ENCODE measurements at places on chromosomes 3 and 15.

- no peak for DNase-seq
These were observed 14.4 kb downstream of the FANCD2OS start for GRCh38 chr3:10093678-10094077.

DNA sequence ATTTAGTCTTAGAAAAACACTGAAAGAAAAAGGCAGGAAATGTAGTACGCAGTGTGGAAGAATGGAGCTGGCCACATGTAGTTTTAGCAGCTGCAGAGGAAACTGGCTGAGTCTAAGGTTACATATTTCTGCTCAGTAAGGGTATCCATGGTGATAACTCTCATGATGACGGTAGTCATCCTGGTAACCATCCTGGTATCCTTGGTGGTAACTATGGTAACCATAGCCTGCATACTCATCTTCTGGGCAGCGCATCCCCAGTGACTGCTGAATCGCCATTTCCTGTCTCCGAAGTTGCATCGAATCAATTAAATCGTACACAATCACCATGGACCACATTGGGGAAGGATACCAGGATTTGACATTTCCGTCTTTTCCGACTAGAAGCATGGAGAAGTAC, 35.7 kb downstream of the CCDC80 start:
- DNase-seq, result peak; percentile 37

GRCh38 chr3:175193815-175194518, 334.8 kb downstream of the NAALADL2 start:
- DNase-seq, result no peak

DNA sequence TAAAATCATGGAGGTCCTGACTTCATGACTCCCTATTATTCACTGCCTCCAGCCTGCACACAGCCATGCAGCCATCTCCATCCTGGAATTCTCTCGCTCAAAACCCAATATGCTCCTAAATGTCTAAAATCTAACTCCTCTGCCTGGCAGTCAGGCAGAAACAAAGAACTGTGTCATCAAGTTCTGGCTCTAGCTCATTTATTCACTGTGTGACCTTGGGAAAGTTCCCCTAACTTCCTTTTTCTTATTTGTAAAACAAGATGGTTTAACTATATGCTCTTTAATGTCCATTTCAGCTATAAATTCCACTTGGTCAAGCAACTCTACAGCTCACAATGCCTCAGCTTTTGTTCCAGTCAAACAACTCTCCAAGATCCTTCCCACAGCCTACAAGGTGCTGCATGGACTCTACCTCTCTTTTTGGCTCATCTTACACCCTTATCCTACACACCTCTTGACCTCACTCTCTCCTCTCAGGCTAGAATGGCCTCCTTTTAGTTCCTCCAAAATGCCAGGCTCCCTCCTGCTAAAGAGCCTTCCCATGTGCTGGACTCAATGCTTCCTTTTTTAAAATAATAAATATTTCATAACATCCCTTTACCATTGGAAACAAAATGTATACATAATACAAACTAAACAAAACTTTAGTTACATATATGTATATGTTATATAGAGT, 16.4 kb downstream of the PIK3CB start:
- DNase-seq, result no peak

DNA sequence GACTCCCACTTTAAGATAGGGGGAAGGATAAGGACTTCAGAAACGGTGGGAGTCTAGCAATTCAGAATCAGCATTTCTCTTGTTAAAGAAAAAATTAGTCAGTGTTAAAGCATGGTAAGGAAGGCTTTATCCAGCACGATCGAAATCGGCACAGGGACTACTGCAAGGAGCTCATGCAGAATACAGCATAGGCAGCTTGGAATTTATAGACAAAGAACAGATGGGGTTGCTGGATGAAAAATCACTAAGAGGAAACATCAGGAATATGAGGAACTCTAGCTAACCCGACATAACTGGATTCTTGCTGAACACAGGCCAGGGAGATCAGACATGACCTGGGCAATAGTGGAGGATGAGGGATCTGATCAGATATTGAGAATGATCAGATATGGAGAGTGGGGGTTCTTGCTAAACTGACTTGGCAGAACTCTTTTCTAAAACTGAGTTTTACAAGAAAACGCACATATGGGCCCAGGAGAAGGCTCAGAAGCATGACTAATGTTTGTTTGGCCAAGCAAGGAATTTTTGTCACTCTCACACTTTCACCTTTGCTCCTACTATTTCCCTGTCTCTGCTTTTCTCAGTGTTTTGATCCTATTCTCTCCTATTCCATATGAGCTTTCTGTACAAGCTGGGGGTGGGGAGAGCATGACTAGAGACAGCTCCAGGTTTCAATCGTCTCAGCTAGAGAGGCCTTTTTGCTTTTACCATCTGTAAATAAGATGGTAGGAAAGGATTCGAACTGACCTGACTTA, 3.9 kb upstream of the PLCH1 start:
- DNase-seq, result peak; percentile 5

GRCh38 chr3:10867384-10867783, 51.4 kb downstream of the SLC6A11 start:
- DNase-seq, result no peak

DNA sequence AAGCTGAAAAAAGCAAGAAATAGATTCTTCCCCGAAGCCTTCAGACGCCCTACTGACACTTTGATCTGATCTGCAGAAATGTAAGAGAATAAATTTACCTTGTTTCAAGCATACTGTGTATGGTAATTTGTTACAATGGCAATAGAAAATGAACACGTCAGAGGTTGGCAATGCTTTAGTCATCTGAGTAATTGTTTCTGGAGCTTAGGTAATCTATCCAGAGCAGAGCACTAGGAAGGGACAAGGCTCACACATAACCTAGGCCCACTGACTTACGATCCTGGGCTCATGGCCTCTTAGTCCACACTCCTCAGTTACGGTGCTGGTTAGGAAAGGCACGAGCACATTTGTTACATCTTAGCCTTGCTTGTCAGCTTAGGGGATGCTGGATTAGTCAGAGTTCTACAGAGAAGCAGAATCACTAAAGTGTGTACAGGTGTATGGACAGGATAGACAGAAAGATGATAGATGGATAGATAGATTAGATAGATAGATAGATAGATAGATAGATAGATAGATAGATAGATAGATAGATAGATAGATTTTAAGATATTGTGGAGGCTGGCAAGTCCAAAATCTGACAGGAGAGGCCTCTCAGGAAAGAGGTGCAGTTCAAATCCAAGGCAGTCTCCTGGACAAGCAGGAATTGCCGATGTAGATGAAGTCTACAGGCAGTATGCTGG, 46.8 kb upstream of the TBC1D23 start:
- peak; percentile 59 for DNase-seq

- peak; percentile 73 for DNase-seq
These were observed 26.1 kb downstream of the ATRIP start for GRCh38 chr3:48472673-48472922.

- DNase-seq, result no peak
These were observed 197.7 kb upstream of the GBE1 start for GRCh38 chr3:81958972-81959640.

DNA sequence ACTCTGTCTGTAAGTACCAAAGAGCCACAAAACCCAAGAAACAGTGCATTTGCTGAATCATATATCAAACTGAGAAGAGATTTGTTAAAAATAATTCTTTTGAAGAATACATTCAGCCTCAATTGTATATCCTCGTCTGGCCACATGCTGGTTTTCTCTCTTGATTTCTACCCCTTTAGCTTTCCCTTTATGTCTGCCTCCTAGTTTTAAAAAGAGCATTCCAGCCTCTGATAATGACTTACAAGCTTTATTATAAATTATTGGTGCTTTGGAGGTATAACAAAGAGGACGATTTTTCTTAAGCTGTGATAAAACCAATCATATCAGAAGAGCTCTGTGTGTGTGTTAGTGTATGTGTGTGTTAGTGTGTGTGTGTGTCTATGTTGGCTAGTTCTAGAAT, 70.4 kb upstream of the ROBO2 start:
- DNase-seq, result no peak

DNA sequence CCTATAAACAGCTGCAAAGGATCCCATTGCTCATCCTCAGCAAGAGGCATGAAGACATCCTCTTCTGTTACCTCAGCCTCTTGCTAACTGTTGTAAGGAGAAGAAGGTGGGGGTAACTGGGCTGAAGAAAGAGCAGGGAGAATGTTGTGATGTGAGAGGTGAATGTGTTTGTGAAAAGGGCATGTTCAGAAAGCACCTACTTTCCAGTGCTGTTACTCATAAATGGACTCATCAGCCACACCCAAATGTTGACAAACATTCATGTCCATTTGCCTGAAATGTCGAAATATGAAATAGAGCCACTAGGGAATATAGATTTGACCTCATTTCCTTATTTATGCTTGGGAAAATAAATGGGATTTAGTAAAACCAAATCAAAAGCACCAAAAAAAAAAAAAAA, 12.6 kb downstream of the SLC24A1 start:
- DNase-seq, result peak; percentile 13

- DNase-seq, result no peak
These were observed 350.9 kb downstream of the ZIC1 start for GRCh38 chr3:147760085-147760484.

GRCh38 chr3:64054488-64054887, 31.2 kb upstream of the PSMD6 start:
- no peak for DNase-seq

GRCh38 chr3:155024006-155024638, 56.0 kb upstream of the MME start:
- DNase-seq, result peak; percentile 95

DNA sequence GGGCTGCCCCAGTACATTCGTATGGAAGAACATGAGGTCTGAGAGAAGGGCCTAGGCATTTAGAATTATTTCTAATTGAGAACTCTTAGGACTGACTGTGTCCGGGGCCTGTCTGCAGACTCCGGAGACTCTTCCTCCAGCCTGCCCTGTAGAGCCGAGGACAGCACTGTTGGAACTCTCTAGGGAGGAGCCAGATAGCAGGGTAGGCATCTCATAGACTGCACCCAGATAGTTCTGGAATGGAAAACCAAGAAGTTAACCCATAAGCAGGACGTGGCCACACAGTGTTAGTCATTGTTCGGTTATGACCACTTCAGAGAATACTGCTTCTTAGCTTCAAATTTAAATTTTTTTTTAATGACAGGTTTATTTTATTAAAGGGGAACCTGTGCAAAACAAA, 59.5 kb downstream of the SNRK start:
- DNase-seq, result no peak

DNA sequence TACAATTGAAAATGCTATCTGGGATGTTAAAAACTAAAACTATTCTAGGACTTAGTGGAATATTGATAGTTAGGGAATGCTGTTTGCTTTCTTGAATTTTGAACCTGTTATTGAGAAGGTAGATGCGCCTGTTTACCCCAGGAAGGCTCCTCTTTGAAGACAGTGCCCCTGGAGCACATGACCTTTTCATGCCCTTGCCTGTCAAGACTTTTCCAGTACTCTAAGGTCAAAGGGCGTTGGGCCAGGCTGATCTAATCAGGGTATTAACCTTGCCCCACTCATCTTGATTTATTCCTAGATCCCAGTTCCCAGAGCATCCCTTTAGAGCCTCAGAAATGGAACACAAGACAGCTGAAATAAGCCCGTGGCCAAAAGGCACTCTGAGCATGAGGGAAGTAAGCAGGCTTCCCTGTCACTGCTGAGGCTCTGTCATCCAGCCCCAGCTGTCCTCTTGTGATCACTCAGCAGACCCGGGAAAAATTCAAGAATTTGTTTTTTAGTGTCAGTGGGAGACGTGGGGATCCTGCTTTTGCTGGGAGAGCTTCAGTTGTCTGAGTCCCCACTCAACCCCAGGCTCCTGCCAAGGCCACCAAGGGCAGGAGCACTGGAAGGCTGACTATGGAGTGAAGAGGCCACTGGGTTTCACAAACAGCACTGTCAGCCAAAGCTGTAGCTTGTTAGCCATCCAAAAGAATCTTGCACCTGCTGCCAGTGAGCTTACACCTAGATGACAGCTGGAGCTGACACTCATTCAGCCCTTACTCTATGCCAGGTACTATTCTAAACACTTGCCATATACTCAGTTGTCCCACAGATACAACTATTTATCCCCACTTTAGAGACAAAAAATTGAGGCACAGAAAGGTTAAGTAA, 169.0 kb downstream of the PGPEP1L start:
- no peak for DNase-seq

GRCh38 chr3:107727102-107727501, 204.3 kb downstream of the BBX start:
- DNase-seq, result no peak

- DNase-seq, result no peak
These were observed at the start of gene MYZAP for GRCh38 chr15:57591822-57592367. TSS of gene MYZAP (plus strand) at chr15:57591904. CDS start at chr15:57592035, 131 bp downstream.

DNA sequence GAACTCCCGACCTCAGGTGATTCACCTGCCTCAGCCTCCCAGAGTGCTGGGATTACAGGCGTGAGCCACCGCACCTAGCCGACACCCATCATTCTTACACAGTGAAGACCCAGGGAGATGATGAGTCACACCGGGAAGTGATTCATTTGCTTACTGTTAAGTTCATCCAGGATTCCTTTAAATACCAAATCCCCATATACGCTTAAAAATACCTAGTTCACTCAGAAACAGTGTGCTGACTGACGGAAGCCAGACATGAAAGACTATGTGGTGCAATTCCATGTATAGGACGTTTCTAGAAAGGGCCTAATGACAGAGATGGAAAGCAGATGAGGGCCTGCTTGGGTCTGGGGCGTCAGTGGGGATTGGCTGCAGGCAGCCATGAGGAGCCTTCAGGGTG, 75.2 kb downstream of the APBA2 start:
- no peak for DNase-seq

GRCh38 chr3:127028781-127029657, 46.1 kb downstream of the PLXNA1 start:
- DNase-seq, result no peak

- DNase-seq, result no peak
These were observed 28.8 kb downstream of the MECOM start for GRCh38 chr3:169634618-169635236.

- no peak for DNase-seq
These were observed 27.5 kb upstream of the THRB start for GRCh38 chr3:24522146-24522579.

DNA sequence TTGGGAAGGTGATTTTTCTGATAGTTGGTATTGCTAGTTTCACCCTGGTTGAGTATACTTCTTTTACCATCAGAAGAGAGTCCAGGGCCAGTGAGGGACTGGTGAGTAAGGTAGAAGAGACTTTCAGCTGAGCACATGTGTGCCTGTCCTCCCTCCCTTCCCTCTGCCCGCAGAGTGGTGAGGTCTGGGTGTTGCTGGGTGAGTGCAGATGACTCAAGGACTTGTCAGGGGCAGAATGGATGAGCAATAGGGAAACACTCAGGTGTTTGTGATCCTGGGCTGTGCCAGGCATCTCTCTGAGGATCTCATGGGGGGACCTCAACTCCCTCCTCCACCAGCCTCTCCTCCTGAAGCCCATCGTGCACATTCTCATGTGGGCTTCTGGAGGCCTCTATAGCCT, 76.0 kb upstream of the GSK3B start:
- peak; percentile 83 for DNase-seq

- no peak for DNase-seq
These were observed 2.9 kb downstream of the STOML1 start for GRCh38 chr15:73989001-73989798.

DNA sequence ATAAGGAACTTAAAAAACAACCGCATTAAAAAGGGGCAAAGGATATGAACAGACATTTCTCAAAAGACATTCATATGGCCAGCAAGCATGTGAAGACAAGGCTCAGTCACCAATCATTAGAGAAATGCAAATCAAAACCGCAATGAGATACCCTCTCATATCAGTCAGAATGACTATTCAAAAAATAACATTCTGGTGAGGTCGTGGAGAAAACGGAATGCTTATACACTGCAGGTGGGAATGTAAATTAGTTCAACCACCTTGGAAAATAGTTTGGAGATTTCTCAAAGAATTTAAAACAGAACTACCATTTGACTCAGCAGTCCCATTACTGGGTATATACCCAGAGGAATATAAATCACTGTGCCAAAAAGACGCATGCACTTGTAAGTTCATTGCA, 496.6 kb upstream of the SGO1 start:
- peak; percentile 16 for DNase-seq

- DNase-seq, result no peak
These were observed 55.7 kb downstream of the SPSB4 start for GRCh38 chr3:141106842-141107241.
